Occipital lobe (tissue), 3 donors: ENCODE measurements at places on chromosomes 2 and 18.

DNA sequence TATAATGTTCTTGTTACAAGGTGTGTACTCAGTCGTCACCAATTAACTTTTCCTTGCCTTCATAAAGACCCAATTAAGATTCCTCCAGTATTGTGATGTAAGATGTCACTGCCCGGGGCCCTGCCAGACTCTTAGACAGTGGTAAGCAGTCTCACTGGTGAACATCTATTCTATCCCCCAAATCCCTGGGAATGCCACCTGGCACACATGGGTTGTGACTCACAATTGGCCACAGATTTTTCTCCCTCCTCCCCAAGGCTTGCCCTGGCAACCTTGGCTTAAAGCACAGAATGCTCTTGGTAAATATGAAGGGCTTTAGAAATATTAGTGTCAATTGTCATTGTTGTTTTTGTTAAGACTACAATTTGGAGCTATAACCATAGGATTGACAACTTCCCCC is 287.9 kb downstream of the ETAA1 start:
- DNase-seq: no peak

DNA sequence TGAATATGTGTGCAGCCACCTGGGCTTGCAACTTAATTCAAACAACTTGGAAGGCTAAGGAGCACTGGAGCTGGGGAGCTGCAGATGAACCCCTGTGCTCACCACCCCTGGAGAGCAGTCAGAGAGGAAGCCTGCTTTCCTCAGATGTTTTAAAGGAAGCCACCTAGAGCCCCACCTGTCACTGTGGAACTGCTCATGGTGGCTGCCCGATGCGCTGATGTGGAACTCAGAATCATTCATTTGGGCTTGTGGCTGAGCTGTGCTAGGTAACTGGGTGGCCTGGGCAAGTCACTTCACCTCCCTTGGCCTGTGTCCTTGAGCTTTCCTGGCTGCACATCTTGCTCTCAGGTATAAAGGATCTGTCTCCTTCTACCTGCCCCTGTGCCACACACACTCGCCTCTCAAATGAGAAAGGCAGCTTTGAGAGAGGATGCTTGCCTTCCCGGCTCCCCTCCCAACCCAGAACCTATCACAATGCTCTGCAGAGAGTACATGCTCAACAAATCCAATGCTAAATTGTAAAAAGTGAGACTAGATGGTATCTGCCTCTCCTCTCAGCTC is 41.3 kb downstream of the BCL11A start:
- no peak for DNase-seq

GRCh38 chr2:27797841-27798240 is 26.3 kb downstream of the MRPL33 start:
- DNase-seq: no peak

DNA sequence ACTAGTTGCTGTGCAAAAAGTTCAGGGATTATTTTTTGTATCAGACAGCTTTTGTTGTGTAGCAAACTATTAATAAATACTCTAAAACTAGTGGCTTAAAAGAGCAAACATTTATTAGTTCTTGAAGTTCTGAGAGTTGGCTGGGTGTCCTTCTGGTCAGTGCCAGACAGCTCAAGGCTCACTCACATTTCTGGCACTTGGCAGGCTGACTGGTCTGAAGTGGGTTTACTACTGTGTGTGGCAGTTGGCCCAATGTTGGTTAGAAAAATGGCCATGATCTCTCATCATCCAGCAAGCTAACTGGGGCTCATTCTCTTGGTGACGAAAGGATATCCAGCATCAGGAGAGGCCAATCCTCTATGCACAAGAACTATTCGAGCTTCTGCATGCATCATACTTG is 71.4 kb upstream of the ZNF385B start:
- no peak for DNase-seq

GRCh38 chr18:42706618-42707017 is 408.9 kb downstream of the RIT2 start:
- no peak for DNase-seq

DNA sequence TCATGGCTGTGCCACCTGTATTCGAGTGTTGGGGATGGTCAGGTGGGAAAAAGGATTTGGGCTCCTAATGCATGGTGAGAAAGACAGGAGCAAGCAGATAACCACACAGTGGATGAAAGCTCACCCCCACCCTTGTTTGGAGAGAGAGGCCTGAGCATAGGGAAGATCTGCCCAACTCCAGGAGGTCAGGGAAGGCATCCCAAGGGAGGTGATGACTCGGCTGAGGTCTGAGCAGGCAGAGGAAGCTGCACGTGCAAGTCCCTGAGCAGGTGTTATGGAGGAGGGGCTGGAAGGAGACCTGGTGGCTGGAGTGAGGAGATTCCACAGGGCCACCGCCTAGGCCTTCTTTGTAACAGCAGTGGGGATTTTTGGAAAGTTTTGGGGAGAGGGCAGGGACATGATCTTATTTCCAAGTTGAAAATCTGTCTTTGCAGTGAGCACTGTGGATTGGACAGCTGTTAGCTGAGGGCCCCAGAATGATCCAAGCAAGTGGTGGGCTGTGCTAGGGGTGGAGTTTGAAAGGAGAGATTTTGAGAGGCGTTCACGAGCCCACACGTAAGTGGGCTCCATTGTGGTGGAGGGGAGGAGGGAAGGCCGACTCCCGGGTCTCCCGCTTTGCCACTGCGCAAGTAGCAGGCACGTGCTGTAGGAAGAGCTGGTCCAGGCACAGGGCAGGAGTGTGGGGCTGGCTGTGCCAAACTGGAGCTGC is 228.5 kb downstream of the GLI2 start:
- DNase-seq: no peak
